ENCODE measurements at places on chromosomes 3 and 15.

DNA sequence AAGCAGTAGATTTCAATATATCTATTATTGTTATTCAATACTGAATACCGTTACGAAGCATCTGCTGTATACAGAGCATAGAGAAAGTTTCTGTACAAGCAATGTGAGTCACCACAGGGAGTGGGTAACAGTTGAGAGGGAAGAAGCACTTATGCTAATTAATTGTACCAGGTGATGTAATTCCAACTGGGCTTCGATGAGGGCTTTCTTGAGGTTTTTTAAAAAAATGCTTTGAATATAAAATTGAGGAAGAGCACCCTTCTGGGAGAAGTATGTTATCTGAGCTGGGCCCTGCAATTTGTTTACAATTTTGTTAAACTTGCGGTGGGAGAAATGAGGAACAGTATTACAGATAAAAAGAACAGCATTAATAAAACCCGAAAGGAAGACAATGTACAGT, 197.9 kb downstream of the TPRG1 start:
- no peak for DNase-seq

DNA sequence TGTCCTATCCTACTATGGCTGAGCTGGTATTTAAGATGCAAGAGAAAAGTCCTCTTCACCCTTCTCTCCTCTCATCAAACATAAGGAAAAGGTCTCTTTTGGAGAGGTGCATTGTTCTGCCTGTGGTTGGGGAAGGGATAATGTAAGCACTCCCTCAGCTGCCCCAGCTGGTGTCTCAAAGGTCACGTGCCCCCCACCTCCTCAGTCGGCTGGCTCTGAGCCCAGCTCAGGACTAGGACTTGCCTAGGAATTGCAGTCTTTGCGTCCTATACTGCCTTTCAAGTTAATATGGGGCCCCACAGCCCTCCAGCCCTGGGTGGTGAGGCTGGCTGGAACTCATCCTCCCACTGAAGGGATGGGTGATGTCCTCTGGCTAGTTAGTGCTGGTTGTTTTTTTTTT, 29.7 kb downstream of the OR4F15 start:
- DNase-seq, result no peak

- DNase-seq, result no peak
These were observed 57.8 kb upstream of the TGFBR2 start for GRCh38 chr3:30548600-30548999.

- DNase-seq, result no peak
These were observed 343.9 kb upstream of the ALCAM start for GRCh38 chr3:105022813-105023212.

- DNase-seq, result no peak
These were observed 1.4 kb downstream of the DNAJA4 start for GRCh38 chr15:78265752-78266224.

GRCh38 chr3:177196008-177196455, 1.2 kb downstream of the TBL1XR1 start:
- no peak for DNase-seq

DNA sequence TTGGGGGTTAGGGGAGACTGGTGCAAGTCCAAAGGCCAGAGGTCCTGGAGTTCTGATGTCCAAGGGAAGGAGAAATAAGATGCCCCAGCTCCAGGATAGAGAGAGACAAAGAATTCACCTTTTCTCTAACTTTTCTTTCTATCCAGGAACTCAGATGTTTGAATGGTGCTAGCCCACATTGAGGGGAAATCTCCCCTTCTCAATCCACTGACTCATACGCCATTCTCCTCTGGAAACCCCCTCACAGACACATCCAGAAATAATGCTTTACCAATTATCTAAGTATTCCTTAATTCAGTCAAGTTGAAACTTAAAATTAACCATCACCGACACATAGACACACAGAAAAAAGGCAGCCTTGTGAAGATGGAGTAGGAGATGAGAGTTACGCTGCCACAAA, 1085.2 kb downstream of the NSUN3 start:
- DNase-seq, result no peak

- peak; percentile 37 for DNase-seq
These were observed at the start of gene TMEM108 for GRCh38 chr3:133038089-133038730. Gene TMEM108 (plus strand): TSS chr3:133038391.

GRCh38 chr15:89673165-89673512, 6.0 kb downstream of the PLIN1 start:
- peak; percentile 61 for DNase-seq

- peak; percentile 13 for DNase-seq
These were observed 150.7 kb upstream of the MEF2A start for GRCh38 chr15:99414755-99415731.

DNA sequence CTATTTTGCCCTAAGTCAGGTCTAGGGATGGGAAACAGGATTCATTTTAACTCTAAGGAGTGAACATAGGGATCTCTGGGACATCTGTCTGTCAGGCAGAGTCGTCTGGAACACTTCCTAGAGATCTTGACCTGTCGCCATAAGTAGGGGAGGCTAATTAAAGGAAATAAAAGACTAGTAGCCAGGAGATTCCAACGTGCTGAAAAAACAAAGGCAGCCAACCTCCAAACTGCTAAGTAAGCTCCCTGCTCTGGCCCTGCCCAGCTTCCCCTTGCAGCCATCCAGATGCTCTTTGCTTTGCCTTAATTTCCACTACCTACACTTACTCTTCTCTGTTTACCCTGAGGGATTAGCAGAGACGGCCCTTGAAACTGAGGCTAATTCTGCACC, 18.4 kb upstream of the TSEN2 start:
- no peak for DNase-seq
